ENCODE measurements at places on chromosomes 3 and 15.

GRCh38 chr3:111882194-111882593 lies 23.1 kb downstream of the PHLDB2 start:
- DNase-seq, result no peak

DNA sequence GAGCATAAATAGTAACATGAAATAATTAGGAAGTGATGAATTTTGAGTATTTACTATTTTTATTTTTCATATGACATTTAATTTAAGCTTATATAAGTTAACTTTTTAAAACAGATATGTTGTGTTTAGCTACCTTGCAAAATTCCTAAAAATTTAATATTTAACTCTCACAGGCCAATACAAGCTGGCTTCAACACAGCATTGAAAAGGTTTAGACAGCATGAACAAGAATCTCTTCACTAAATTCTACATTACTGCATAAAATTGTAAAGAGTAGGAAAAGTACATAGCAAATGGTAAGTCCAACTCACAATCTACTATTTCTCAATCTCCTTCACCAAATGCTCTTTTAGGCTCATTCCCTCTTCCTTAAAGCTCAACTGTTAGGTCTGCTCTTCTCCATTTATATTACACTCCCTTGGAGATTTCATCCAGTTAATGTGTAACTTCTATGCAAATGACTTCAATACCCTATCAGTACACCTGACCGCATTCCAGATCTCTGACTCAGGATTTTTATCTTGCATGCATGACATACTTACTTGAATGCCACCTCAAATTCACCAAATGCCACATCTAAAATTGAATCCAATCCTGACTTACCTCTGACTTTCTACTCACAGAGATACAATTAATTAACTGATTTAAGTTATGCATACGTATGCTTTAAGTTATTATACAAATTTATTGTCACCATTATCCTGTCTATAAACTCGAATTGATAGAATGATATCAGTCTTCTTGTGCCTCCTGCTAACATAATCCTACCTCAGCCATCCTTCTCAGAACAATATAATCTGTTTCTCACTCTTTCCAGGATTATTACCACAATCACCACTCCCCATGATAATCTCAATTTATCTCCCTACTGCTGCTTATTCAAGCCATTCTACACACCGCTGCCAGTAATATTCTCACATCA lies 127.0 kb downstream of the STAG1 start:
- DNase-seq, result no peak

DNA sequence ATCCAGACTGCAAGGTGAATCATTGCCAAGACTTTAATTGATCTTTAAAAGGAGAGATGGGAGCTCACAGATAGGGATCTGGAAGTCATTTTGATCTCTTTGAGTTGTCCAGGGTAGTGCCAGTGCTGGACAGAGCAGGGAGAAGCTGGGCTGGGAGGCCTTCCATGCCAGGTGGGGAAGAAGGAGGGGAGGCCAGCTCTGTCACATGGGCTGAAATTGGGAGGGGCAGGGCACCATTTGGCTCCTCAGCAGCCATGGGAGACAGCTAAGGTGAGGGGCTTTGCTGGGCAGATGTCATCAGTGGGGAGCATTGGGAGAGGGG lies 23.4 kb downstream of the SMAD6 start:
- DNase-seq, result no peak

GRCh38 chr15:61479613-61480012 lies 250.5 kb upstream of the RORA start:
- DNase-seq, result no peak

DNA sequence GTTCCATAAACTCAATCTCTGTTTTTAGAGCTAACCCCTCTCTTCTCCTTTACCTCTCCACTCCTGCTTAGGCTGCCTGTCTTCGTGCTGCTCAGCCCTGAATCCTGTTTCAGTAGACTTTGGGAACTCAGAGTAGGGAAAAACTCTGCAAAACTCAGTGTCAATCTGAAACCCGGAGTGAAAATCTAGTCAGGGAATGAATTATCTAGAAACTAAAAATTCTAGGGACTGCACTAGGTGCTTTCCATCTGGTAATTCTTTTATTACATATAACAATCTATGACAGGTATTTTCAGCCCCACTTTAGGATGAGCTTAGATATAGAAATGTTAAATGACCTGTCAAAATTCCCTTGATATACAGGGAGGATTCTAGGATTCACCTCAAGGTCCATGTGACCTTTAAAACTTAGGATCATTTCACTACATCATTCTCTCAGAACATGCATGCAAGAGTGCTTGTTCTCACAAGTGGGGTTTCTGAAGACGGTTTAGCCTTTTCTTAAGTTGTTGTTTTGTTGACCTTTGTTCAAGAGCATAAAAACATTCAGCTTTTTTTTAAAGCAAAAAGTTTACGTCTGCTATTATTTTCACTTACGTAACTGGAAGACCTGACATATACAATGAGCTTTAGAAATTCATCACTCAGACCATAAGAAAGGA lies 108.2 kb upstream of the MBNL1 start:
- DNase-seq, result no peak

DNA sequence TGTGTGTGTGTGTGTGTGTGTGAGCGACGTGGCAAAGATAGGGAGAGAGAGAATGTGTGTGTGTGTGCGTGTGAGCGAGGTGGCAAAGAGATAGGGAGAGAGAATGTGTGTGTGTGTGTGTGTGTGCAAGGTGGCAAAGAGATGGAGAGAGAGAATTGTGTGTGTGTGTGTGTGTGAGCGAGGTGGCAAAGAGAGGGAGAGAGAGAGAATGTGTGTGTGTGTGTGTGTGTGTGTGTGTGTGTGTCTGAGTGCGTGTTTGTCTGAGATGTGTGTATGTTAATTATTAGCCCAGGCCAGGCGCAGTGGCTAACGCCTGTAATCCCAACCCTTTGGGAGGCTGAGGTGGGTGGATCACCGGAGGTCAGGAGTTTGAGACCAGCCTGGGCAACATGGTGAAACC lies 154.6 kb upstream of the RGMA start:
- no peak for DNase-seq

- no peak for DNase-seq
Observed at GRCh38 chr15:101090428-101090790, 161.4 kb downstream of the CHSY1 start.

DNA sequence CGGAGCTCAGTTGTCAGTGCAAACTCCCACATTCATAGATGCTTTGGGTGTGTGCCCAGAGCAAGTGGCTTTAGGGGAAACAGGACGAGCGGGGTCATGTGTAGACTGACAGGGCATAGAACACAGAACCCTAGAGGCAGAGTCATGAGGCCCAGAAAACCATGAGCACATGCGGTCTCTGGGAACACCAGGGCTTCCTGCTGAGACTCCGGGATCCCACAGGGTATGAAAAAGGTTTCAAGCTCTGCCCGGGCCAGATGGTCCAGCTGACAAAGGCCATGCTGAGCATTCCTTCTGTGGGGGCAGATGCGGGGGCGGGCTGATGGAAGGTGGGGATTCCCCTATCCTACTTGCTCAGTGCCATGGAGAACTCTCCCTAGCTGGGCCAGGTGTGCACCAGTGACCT lies 44.8 kb downstream of the ROPN1B start:
- DNase-seq, result no peak

- DNase-seq, result no peak
Observed at GRCh38 chr3:76222201-76222600, 436.9 kb upstream of the ZNF717 start.

DNA sequence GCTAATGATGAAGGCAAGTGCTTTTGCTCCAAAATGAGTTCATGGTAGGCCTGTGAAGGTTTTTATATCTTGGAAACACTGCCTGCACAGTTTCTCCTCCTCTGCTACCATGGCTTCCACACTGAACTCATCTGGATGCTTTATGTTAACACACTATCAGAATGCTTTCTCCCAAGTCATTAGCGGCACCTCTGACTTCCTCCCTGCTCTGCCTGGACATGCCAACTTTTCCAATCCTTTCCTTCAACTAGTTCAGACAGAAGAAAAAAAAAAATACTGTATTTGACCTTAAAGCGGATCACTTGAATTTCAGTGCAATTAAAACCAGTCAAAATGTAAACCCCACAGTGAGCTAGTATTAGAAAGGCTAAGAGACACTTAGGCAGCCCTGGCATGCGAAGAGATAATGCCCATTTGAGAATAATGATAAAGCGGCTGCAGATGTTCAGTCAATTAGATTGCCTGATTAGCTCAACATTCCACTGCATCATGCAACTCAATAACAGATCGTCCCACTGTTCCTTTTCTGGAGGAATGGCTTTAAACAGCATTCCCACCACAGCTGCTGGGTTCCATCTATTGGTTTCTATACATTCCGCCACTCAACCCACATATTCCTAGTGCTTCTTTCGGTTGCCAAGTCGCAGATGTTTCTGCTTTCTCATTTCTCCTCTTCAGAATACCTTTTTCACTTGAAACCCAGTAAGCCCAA lies 51.7 kb downstream of the CNTN3 start:
- peak; percentile 48 for DNase-seq

DNA sequence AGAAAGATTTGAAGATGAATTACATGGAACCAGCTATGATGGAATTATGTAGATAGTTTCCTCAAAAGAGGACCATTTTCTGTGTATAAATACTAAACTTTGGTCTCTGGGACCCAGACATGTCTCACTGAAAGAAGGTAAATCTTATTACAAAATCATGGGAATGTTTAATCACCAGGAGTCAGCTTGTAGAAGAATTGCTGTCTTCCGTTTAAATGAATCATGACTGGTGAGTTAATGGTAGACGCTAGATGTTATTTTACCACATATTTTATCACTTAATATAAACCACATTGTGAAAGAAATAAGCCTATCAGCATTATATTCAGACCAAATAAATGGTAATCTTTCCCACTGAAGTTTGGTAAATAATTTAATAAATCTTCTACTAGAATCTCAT lies 322.3 kb upstream of the SUCLG2 start:
- DNase-seq, result no peak

- DNase-seq, result no peak
Observed at GRCh38 chr15:96495386-96495785, 164.9 kb downstream of the NR2F2 start.

GRCh38 chr3:17090280-17090983 lies 205.7 kb downstream of the PLCL2 start:
- no peak for DNase-seq

DNA sequence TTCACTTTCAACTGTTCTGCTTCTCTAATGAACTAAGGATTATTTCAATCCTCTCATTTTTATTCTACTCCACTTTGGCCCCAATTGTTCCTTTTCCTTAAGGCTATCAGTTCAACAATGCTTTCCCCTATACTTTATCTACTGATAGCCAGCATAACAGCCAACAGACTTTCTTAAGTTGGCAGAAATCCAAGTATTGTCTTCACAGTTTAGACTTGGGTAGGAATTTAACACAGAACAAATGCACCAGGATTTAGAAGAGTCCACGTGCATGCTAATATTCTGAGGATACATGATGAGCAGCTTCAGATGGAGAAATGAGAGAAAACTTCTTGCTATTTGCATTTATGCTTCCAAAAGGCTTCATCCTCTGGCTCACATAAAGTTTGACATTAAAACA lies 54.8 kb downstream of the FBN1 start:
- DNase-seq, result no peak

DNA sequence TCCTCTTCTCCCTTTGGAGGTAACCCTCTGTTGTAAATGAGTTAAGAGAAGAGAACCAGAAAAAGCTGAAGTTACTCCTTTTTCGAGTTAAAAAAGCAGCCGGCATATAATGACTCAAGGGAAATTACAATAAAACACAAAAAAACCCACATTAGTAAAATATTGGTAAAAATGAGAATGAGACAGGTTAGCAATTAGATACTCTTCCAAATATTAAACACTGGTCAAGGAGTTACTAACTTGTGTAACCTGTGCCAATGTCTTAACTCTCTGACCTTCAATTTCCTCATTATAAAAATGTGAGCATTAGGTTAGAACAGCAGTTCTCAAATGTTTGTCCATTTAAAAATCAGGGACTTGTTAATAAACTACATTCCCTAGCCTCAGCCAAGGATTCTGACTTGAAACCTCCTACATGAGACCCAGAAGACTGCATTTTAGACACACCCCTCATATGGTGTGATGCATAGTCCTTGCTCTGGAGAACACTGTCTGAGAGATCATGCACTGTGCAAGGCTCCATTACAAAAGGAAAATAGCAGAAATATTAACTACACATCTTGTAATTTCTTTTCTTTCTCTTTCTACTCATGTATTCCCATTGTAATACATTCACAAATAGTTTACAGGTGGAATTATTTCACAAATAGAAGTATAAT lies 42.7 kb upstream of the TOP2B start:
- DNase-seq, result no peak

DNA sequence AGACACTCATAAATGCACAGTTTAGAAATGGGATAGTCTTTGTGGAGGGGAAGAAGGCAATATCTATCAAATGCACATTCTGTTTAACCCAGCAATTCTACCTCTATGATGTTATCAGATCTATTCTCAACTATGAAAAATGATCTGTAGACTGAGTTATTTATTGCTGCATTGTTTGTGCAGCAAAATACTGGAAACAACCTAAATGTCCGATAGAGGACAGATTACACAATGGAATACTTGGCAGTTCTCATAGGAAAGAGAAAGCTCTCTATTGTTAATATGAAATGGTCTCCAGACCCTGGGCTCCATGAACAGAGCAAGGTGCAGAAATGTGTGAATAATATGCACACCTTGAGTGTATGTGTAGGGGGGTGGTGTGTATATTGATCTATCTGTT lies 49.0 kb upstream of the SELENOK start:
- DNase-seq, result no peak

GRCh38 chr3:67296039-67296892 lies 298.2 kb downstream of the KBTBD8 start:
- no peak for DNase-seq

- DNase-seq, result no peak
Observed at GRCh38 chr3:60246361-60246760, 1004.9 kb downstream of the FHIT start.

GRCh38 chr3:137770835-137771399 lies 6.8 kb downstream of the SOX14 start:
- DNase-seq, result no peak

DNA sequence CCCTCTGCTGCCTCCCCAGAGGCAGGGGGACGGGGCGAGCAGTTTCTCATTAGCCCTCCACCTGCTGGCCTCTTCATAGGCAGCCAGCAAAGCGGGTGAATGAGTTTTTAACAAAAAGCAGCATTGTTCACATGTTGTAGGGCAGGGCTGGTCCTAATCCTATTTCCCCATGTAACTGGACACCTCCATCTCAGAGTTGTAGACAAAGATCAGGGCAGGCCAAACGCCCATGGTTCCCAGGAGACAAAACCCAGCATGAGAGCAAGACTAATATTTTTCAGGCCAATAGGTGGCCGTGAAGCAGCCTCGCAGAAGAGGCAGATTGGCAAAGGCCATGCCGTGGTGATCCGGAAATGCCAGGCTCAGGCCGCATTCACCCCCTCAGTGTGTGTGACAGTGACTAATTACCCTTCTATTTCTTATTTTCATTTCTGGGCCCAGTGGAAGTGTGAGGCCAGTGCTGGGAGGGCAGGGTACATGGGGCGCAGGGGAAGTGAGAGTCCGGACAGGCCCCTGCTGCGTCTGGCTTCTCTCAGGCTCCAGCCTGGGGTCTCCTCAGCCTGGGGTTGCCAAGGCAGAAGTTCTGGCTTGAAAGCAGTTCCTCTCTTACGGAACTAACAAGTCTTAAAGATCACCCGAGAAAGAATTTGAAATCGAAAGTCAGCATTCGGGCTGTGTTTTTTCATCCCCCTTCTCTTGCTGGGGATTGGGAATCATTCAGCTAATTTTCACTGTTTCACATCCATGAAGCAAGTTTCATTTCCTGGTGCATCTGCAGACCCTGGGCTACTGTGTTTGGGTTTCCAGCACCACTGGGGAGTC lies 64.8 kb downstream of the BOC start:
- no peak for DNase-seq

- DNase-seq, result no peak
Observed at GRCh38 chr3:108127301-108127988, 36.6 kb upstream of the CD47 start.

All from right hindlimb (tissue), 1 donor.